ENCODE measurements at places on chromosomes 5 and 9.

- DNase-seq: no peak
These were observed 837 bp downstream of the PCDHB2 start for GRCh38 chr5:141095263-141095641.

- peak; percentile 1 for DNase-seq
These were observed 71.5 kb downstream of the TRIM36 start for GRCh38 chr5:115098041-115098702.

GRCh38 chr9:91896513-91897121, 53.4 kb downstream of the ROR2 start:
- DNase-seq: no peak

GRCh38 chr5:65727491-65728156, 5.6 kb downstream of the NLN start:
- DNase-seq: no peak

GRCh38 chr5:73388306-73388684, 60.3 kb downstream of the FOXD1 start:
- DNase-seq: no peak

DNA sequence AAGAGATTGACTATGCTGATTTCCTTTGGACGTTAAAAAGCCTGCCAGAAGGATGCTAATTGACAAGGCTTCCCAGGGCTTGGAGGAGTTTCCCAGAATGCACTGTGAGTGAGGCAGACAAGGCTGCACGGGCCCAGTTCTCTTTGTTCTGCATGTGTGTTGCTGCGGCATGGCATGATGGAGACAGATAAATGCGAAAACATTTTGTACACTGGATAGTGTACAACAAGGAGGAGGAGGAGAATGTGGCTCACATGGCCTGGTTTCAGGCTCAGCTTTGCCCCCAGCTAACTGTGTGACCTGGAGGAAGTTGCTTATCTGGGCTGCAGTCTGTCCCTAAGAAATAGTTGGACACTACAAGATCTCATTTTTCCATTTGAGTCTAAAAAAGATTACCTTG, 135.5 kb upstream of the CPEB4 start:
- DNase-seq: no peak

GRCh38 chr5:141597814-141598213, 21.0 kb downstream of the DIAPH1 start:
- no peak for DNase-seq

DNA sequence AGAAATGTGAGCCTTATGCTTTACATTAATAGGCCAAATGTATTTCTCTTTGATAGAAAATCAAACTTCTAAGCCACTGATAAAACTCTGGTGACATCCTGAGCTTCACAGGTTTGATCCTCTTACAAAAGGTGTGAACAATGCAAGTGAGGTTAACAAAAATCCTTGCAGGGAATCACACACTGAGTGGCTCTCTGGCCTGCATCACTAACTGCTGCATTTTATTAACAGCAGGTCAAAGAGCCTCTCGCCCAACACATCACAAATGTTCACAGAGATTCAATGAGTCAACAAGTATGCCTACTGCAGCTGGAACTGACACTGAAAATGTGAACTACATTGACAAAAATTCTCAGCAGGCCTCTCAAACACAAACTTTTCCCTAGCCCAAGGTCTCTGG, 122.3 kb downstream of the SEMA5A start:
- no peak for DNase-seq

DNA sequence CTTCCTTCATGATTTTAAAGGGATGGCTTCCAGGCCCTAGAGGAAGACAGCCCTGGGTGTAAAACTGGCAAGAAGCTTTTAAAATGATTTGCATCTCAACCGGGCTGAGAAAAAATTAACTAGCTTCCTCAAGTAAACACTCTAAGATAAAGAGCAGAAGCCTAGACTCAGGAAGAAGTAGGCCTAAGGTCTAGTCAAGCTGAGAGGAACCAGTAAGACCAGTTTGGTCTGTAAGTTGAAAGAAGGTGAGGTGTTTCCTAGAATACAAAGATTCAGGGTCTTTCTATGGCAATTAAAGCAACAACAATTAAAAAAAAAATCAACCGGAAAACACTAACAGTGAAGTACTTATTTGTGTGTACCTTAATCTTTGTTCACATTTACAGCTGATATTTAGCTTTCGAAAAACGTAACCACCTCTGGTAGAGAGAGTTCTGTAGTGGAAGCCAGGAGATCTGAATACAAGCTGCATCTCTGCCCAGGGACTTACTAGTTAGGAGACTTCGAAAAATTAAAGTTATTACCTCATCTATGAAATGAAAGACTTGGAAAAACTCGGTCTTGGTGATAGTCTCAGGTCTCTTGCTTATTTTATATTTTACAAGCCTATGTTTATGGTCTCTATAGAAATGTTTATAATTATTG, 75.7 kb downstream of the TUSC1 start:
- DNase-seq: no peak

DNA sequence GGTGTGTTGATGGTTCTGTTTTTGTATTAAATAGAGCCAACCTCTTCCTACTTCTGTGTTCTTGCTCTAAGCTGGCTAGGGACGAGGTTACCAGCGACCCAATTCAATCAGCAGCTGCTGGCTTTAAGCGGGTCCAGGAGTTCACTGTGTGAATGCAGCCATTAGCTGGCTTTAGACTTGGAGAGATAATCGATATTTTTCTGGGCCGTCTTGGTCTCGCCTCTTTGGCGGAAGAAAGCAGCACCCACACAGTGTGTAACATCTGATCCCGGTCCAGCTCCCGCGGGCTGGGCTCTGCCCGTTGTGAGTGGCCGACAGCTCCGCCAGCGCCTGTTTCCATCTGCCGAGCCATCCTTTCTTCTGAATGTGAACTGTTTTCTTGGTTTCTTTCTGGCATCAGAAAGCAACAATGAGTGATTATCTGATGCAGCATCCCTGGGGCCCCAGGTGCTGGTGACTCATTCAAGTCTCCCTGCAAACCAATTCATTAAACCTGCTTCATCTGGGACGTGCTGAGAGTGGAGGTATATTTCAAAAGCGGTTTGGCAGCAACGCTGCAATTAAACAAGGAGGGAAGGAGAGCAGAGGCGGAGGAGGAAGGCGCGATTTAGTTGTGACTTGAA, 90.8 kb upstream of the IRX4 start:
- DNase-seq: no peak

- no peak for DNase-seq
These were observed 36.4 kb upstream of the CXCL14 start for GRCh38 chr5:135615171-135615570.

DNA sequence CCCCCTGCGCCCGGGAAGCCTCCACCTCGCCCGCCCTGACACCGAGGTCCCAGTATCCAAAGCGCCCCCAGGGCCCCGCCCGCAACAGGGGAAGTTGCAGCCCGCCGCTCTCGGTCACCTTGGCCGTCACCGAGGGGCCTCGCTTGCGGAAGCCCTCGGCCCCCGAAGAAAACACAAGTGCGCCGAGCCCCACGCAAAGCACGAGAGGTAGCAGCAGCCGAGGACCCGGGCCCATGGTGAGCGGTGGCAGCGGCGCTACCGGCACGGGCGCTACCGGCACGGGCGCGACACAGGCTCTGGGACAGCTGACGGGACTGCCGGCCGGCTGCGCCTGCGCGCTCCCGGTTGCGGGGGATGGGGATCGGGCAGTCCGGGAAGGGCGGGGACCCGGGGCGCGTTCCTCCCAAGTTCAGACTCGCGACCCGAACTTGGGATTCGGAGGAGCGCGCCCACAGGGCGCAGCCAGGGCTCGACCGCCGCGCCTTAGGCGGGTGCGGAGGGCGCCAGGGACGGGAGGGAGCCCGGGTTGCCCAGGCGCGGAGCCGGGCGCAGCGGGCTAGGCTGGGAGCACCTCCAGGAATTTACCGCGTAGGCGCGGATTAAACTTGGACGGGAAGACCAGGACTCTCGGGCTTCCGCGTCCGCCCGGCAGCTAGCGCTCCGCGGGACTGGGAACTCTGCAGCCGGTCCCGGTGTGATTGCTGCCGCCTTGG, at the start of gene PPIC:
Gene PPIC (minus strand): TSS at position 335 of the 713 bp plus-strand sequence. CDS start 100 bp downstream, at position 235.
- no peak for DNase-seq

GRCh38 chr5:177500685-177501522, 3.5 kb upstream of the PDLIM7 start:
- peak; percentile 80 for DNase-seq

DNA sequence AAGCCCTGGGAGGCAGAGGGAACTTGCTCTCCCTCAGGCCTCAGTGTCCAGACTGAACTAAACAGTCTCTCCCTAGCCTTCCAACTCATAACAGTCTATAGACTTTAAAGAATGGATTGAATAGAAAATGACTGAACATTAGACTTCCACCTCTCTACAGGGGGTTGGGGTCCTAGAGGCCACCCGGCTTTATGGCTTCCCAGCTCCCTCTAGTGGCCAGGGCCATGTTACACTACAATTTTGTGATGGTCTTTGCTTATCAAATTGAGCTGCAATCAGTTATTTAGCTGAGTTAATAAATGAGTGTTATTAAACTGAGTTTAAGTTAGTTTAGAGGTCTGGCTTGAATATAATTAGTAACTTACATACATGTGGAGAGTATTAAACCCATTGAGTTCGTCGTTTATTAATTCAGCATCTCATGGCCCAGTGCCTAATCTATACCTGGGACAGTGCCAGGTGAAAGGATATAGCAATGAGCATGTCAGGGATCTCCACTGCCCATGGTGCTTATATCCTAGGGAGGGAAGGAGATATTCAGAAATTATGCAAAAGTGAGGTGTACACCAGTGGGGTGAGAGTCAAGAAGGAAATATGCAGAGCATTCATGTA, 105.2 kb downstream of the SH3TC2 start:
- DNase-seq: peak; percentile 6

- no peak for DNase-seq
These were observed 267.6 kb upstream of the DMRT1 start for GRCh38 chr9:573691-574410.

GRCh38 chr5:98735806-98736507, 37.5 kb upstream of the RGMB start:
- DNase-seq: no peak

GRCh38 chr5:73858776-73859175, 232.8 kb downstream of the ARHGEF28 start:
- DNase-seq: no peak

DNA sequence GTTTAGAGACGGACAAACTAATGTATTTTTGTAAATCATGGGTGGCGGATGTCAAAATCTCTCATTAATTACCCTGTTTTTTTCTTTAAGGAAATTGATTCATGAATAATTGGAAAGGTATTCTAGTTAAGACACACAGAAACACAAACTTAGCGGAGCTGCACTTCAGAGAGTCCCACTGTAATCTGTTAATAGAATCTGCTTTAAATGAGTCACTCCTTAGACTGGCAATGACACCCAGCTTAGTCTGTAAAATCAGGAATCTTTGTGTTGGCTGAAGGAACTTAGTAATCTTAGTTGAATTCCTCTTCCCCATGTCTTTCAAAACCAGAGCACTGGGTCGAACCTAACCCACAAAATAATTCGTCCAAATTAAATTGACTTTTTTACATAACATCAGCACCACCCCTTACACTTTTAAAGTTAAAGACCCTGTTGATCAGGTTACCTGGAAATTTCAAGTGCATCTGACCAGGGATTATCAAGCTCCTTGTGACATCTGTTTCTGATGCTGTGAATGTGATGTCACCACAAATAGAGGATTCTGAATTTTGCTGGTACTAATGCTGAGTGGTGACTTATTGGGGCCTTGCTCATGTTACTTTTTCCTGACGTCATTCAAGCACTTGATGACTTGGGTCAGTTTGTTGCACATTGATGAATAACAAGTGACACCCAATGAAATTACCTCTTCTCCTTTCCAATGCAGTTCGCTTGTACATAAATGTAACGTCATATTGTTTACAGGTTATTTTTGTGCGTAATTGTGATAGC, 313.6 kb downstream of the KCTD16 start:
- no peak for DNase-seq

GRCh38 chr5:43609752-43610151, 6.8 kb downstream of the NNT start:
- no peak for DNase-seq

- DNase-seq: no peak
These were observed 583.5 kb upstream of the TUSC1 start for GRCh38 chr9:26261503-26262330.

DNA sequence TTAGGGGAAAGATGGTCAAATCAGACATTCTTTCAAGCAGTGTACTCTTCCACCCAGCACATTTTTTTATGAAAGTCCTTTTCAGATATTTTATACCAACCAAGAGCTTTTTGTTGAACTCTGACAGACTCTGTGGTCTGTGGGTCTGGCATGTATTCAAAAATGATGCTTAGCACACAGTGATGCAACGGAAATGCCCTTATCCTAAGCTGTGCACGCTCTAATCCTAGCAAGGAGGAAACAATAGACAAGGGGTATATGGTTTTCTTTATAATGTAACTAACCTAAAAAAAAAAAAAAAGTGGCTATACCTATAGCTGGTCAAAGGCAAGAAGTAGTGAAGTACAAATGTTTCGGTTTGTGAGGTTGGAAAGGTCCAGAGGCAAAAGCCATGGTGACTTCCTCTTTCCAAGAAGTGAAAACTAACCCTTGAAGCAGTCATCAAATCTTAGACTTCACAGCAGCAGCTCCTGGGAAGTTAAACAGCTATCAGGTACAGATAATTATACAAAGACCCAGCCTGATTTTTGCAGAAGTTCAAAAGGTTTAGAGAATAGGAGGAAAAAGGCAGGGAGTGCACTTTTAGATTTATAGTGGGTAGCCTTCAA, 82.5 kb downstream of the SEMA6A start:
- no peak for DNase-seq

DNA sequence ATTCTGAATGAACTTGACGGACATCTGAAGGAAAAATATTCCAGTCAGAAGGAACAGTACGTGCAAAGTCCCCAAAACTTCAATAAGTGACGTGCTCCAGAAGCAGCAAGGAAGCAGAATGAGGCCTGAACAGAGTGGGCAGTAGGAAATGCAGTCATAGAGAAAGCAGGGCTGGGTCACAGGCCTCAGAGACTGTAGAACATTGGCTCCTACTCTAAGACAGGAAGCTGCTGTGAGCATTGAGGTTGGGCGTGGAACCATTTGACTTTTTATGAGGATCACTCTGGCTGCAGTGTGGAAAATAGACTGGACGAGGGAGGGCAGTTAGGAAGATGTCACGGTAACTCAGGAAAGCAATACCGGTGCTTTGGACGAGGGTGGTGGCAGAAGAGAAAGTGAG, 64.0 kb downstream of the DOCK8 start:
- DNase-seq: peak; percentile 25

GRCh38 chr9:135879237-135879601, 28.1 kb downstream of the CAMSAP1 start:
- no peak for DNase-seq

DNA sequence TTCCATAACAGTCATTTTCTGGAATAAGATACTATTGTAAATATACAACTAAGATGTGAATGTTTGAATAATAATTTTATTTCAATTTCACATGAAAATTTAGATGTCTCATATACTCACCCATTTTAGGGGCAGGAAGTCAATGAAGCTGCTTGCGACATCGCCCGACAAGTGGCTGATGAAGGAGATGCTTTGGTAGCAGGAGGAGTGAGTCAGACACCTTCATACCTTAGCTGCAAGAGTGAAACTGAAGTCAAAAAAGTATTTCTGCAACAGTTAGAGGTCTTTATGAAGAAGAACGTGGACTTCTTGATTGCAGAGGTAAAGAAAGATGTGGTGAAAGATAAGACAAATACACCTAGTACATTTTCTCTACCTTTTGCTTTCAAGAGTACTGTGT, 8.6 kb downstream of the BHMT start:
- DNase-seq: no peak

All from CD4-positive, alpha-beta T cell (primary cell).